ENCODE measurements at places on chromosomes 6 and 20.

DNA sequence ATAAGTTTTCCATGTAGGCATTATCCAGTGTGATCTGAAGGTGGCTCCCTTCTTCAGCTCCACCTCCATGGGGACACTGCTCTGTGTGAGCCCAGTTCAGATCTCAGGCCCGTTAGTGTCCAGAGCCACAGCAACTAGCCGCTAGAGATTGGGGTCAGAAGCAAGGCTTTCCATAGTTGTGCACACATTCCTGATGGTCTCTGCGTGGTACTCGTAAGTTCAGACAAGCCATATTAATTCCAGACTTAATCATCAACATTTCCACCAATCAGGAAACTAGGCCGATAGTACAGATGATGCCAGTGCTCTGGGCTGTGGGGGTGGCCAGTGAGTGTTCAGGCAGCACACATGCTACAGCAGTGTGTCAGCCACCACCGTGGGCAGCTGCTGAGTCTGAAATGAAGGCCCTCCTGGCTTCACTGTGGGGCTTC lies 17.5 kb upstream of the SYNCRIP start:
- peak; percentile 78 for DNase-seq

- no peak for DNase-seq
Measured at GRCh38 chr6:98823428-98824161, 10.8 kb upstream of the POU3F2 start.

- peak; percentile 55 for DNase-seq
Measured at GRCh38 chr6:45922728-45923351, 92.8 kb downstream of the CLIC5 start.

- no peak for DNase-seq
Measured at GRCh38 chr6:106685833-106686232, 56.5 kb downstream of the QRSL1 start.

DNA sequence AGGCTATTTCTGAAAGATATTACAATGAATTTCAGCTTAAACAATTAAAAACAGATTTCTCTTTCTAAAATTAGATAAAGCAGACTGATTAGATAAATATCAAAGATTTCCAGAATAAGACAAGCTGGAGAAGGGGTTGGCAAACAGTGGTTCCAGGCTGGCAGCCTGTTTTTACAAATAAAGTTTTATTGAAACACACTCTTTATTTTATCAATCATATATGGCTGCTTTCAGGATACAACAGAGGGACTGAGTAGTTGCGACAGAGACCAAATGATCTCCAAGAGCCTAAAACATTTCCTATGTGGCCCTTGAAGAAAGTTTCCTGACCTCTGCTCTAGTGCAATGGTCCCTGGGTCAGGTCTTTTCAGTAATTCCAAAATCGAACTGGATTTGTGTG lies 65.6 kb upstream of the IYD start:
- DNase-seq = no peak

DNA sequence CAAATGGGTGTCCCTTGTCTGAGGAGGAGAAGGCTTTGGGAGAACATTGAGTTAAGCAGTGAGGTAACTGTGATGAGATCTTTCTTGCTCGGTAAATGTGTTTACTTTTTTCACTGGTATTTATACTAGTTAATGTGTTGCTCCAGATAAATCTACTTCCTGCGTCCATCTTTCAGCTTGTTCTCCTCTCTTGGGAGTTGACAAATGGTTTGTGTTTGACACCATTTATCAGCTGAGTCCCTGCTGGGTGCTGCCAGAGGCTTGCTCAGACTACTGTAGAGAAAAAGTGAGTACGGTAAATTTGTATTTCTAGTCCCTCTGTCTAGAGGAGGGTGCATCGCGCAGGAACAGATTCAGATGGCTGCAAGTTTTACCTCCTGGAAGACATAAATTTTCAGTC lies 8.3 kb upstream of the PRDM1 start:
- no peak for DNase-seq
